ENCODE measurements at places on chromosomes 3 and 15.

GRCh38 chr3:53044711-53045517 lies 959 bp downstream of the SFMBT1 start:
- no peaks in the 10 kb centered on the region for H3K27me3 ChIP-seq
- no peaks in the 10 kb centered on the region for H3K36me3 ChIP-seq
- peaks cover 56% of the 10 kb centered on the region for H3K4me1 ChIP-seq
- H3K27ac ChIP-seq = peak overlapping the region; percentile 62
- no peak for DNase-seq

DNA sequence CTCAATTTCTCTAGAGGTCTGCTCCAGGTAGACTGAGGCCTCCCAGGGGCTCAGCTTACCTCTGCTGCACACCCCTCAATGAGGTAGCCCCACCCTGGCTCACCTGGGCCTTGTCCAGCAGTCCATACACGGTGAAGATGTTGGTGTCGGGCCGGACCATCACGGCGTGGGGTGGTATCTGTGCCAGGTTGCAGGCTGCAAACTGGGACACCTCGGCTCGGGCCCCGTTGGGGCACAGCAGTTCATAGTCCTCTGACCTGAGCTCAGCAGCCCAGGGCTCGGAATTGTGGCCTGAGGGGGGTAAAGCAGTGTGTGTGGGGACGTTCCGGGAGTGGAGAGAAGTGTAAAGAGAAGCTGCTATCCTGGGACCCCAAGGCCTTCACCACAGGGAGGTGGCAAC lies 23.2 kb downstream of the MELTF start:
- no peaks in the 10 kb centered on the region for H3K36me3 ChIP-seq
- H3K27ac ChIP-seq = no peak overlapping the region
- no peak overlapping the region for H3K4me3 ChIP-seq
- peaks cover 19% of the 10 kb centered on the region for H3K4me1 ChIP-seq

DNA sequence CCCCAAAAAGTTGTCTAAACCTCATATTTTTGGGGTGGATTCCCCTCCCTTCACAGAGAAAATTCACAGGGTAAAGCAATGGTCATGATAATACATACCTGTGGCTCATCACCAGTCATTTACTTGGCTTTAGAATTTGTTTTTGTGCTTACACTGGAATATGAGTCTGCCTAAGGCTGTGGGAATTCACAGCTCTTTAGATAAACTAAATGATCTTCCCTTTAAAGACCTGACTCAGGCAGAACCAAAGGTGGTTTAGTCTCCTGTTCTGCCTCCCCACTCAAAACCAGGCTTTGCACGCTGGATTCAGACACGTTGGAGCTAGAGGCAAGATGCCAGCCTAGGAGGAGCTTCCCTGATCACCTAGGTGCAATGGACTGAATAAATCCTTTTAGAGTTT lies 40.3 kb upstream of the BNC1 start:
- no peak overlapping the region for H3K4me3 ChIP-seq
- H3K27me3 ChIP-seq = no peaks in the 10 kb centered on the region
- H3K27ac ChIP-seq = no peak overlapping the region
- no peaks in the 10 kb centered on the region for H3K36me3 ChIP-seq
- no peaks in the 10 kb centered on the region for H3K4me1 ChIP-seq

DNA sequence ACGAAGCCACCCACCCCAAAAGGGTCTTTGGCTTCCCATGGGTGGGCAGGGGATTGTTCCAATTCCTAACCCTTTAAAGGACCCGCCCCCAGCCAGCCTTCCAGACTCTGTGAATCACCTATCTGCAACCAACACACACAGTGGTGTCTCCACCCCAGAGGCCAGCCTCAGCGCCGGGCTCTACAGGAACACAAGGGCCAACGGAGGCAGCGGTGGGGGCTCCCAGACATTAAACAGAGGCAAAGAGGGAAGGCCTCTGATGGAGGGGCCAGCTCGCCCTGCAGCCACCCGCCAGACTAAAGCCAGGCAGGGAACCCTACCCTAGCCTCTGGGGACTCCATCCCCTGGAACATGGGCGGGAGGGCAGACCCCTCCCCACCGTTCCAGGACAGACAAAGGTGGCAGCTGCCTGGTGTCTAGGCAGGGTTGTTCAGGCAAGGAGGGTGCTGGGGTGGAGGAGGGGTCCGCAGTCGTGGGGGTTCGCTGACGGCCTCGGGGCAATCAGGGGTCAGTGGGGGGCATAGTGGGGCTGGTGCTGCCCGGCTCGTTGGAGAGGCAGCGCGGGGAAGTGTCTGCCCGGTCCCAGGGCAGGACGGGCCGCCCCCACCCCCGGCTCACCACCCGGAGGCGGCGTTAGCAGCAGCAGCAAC lies 448 bp downstream of the SHISA5 start:
- no peak overlapping the region for H3K27ac ChIP-seq
- H3K4me1 ChIP-seq = peaks cover 46% of the 10 kb centered on the region
- H3K4me3 ChIP-seq = peak overlapping the region; percentile 77
- no peak for DNase-seq

DNA sequence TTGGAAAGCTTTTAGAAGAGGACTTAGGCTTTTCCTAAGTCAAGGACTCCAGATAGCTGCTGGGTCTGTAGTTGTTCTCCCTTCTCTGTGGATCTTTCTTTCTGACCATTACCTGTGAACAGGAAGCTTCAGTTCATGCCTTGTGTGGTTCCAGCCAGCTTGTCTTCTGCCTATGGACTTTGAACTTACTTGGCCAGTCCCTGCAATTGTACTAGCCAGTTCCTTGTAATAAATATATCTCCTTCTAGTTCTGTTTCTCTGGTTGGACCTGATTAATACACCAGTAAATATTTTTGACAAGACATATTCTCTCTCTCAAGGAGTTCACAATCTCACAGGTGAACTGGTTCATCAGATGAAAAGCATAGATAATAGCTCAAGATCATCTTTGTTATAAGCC lies 341.3 kb upstream of the DPPA4 start:
- no peaks in the 10 kb centered on the region for H3K4me1 ChIP-seq
- no peak overlapping the region for H3K27ac ChIP-seq
- H3K36me3 ChIP-seq = no peaks in the 10 kb centered on the region
- no peaks in the 10 kb centered on the region for H3K27me3 ChIP-seq
- no peak for DNase-seq
- H3K4me3 ChIP-seq = no peak overlapping the region

DNA sequence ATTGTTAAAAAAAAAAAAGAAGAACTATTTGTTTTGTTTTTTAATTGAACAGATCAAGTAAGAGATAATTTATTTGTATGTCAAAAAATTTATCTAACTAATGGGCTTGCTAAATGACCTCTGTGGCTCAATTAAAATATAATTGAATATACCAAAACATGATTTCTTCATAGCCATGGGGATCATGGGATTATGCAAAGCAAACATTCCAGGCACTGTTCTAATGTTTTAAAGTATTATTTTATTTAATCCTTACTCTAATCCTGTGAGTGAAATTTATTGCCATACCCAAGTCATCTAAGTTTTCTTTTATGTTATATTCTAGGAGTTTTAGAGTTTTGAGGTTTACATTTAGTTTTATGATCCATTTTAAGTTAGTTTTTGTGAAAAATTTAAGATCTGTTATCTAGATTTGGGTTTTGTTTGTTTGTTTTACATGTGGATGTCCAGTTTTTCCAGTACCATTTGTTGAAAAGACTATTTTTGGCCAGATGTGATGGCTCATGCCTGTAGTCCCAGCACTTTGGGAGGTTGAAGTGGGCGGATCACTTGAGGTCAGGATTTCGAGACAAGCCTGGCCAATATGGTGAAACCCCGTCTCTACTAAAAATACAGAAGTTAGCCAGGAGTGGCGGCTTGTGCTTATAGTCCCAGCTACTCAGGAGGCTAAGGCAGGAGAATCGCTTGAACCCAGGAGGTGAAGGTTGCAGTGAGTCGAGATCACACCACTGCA lies 52.3 kb upstream of the CNOT10 start:
- DNase-seq = no peak
- H3K36me3 ChIP-seq = no peaks in the 10 kb centered on the region
- H3K4me3 ChIP-seq = no peak overlapping the region

- no peaks in the 10 kb centered on the region for H3K4me1 ChIP-seq
- no peaks in the 10 kb centered on the region for H3K27me3 ChIP-seq
- DNase-seq = no peak
- no peak overlapping the region for H3K4me3 ChIP-seq
Measured at GRCh38 chr3:69273896-69274295, 112.0 kb downstream of the FRMD4B start.

GRCh38 chr3:23489300-23490158 lies 286.4 kb downstream of the UBE2E2 start:
- no peaks in the 10 kb centered on the region for H3K36me3 ChIP-seq
- H3K27me3 ChIP-seq = no peaks in the 10 kb centered on the region
- H3K4me1 ChIP-seq = no peaks in the 10 kb centered on the region
- no peak overlapping the region for H3K4me3 ChIP-seq
- H3K27ac ChIP-seq = no peak overlapping the region

DNA sequence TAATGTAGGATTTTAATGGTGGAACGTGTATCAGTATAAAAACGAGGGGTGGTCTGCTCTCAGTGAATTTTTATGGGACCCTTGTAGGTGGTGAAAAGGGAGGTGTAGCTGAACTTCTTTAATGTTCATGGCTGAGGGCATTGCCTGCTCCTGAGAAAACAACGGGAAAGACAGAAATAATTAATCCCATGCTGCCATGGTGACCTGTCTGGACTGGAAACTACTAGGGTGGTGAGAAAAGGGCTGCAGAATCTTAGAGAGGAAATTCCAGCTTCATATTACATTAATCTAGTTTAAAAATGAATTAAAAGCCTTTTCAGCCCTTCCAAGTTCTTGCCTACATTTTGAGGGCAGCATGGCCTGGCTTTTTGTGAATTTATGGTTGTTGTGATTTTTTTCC lies 47.6 kb downstream of the ZBTB38 start:
- H3K4me3 ChIP-seq = no peak overlapping the region
- H3K27me3 ChIP-seq = no peaks in the 10 kb centered on the region
- peaks cover 13% of the 10 kb centered on the region for H3K36me3 ChIP-seq
- H3K27ac ChIP-seq = no peak overlapping the region
- peaks cover 42% of the 10 kb centered on the region for H3K4me1 ChIP-seq
- DNase-seq = no peak

GRCh38 chr3:186464424-186465093 lies 79.6 kb downstream of the CRYGS start:
- no peak overlapping the region for H3K27ac ChIP-seq
- no peaks in the 10 kb centered on the region for H3K4me1 ChIP-seq
- no peak overlapping the region for H3K4me3 ChIP-seq

DNA sequence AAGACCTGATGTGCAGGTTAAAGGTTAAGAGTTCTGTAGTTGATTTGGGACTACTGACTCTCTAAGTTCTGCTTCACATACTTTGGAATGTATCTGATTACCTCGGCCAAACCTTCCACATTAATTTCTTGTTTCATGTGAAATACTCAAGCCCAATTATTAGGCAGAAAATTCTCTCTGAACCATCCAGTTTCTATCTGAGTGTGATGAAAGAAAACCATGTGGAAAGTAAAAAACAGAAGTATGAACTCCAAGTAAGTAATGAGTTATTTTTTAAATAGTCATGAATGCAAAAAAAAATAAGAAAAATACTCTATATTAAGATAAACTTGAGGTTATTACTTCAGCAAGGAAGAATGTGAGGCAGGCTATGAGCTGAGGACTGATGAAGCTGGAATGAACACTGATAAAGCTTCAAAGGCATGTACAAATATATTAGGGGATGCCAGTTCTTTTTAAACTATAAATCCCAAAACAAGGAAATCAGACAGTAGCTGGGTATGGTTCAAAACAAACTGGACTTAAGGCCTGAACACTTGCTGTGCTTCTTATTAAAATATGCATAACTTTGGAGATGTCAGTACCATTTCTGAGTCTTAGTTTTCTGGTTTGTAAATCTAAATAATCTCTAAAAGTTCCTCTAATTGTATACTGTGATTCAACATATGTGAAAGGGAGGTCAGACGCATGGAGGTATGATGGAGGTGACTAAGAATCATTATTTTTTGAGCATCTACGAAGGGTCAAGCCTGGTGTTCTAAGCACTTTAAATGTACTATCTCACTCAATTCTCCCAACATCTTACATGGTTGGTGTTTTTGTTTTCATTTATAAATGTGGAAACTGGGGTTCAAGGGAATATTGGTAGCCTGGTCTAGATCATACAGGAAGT lies 59.6 kb downstream of the COL6A6 start:
- H3K4me1 ChIP-seq = no peaks in the 10 kb centered on the region
- no peak overlapping the region for H3K27ac ChIP-seq
- no peaks in the 10 kb centered on the region for H3K27me3 ChIP-seq
- no peaks in the 10 kb centered on the region for H3K36me3 ChIP-seq
- no peak for DNase-seq
- H3K4me3 ChIP-seq = no peak overlapping the region

GRCh38 chr3:178623666-178624255 lies 87.5 kb downstream of the KCNMB2 start:
- no peak overlapping the region for H3K4me3 ChIP-seq
- no peaks in the 10 kb centered on the region for H3K4me1 ChIP-seq
- DNase-seq = no peak
- no peak overlapping the region for H3K27ac ChIP-seq
- no peaks in the 10 kb centered on the region for H3K36me3 ChIP-seq
- no peaks in the 10 kb centered on the region for H3K27me3 ChIP-seq

DNA sequence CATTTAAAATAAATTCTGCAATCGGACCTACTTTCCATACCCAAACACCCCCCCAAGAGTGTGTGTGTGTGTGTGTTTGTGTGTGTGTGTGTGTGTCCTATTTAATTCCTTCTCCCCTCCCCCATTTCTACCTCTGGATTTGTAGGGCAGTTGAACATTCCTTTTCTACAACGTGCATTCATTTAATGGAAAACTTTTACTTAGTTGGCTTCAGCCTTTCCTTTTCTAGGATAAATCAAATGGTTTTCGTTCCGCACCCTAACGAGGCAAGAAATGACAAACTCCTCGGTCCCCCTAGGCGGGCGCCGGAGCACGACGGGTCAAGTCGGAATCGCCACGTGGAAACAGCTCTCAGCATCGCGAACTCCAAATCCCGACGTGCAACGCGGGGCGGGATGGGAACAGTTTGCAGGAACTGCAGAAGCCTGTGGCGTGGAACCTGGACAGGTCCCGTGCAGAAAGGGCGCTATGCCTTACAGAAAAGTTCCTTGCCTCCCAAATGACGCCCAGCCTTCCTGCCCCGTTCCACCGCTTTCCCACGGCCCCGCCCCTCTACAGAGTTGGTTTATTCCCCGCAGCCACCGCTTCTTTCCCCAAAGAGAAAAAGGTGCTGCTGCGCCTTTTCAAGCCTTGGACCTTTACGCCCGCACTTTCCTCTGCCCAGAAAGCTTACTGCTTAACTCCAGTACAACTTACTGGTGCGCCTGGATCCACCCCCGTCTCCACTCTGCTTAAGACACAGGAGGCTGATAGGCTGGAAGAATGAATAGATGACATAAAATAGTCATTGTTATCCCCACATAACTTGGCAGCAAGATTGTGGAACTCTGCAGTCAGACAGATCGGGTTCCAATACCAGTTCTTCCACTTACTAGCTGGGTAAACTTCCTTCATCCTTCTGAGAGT lies 1.1 kb upstream of the EIF2B5 start:
- no peaks in the 10 kb centered on the region for H3K27me3 ChIP-seq
- peaks cover 6% of the 10 kb centered on the region for H3K36me3 ChIP-seq
- peak; percentile 74 for DNase-seq
- H3K4me1 ChIP-seq = peaks cover 23% of the 10 kb centered on the region
